ENCODE measurements at places on chromosomes 3 and 15.

- DNase-seq = no peak
These were observed 383.7 kb downstream of the GAP43 start for GRCh38 chr3:116007000-116007399.

DNA sequence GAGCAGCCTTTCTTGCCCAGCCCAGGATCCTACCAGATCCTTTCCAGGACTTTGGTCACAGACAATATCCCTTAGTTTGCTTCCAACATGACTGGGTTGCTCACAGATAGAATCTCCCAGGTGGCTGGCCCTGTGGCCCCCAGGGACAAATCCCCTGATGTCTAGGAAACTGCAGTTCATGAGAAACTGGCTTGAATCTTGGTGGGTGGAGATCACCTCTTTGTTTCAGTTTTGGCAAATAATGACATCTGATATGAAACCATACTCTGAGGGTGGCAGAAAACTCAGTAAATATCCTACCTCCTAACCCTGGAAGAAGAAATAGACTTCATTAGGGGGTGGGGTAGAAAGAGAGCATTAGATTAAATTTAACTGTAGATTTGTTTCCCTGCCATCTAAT, 44.1 kb upstream of the PFN2 start:
- no peak for DNase-seq

DNA sequence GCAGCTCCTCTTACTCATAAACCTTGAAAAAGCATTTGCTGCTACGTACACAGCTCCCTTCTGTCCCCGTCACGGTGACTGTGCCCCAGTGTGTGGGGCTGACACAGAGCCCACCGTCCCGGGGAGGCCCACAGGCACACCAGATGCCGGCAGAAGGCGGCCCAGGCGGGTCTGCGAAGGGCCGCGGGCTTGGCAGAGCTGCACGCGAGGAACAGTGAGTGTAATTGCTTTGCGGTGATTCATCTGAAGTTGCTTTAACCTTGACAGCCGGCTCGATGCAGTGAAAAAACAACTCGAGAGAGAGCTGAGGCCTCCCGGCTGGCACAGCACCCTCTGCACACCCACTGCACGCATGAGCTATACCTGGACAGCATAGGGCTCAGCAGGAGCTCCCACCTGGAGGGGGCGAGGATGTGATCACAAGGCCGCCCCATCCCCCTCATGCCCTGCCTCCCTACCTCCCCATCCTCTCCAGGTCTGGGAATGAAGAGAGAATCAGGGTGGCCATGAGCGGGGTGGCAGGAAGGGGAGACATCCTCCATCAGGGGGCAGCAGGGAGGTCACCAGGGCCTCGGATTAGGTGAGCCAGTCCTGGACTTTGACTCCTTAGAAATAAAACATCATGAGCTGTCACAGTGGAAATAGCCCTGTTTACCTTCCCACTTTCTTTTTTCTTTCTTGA, 172.7 kb downstream of the MEGF11 start:
- DNase-seq = no peak

DNA sequence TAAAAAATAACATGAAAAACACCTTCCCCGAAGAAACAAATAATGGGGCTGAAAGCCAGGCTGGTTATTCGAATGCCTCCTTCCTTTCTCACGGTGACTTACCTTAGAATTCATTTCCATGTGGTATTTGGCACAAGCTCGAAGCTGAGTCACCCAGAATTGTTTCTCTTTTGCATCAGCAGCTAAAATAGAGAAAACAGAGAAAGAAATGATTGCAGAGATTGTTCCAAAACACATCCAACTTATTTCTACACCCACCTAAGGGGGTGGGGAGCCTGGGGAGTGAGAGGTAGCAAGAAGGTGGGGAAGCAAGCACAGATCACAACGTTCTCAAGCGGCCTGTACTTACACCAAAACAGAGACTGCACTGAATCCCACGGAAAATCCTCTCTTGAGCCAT, 104.7 kb downstream of the OSBPL10 start:
- no peak for DNase-seq

Data from common myeloid progenitor, CD34-positive (primary cell).